Amygdala (tissue), 56 donors: ENCODE measurements at places on chromosomes 7 and 10.
A peak's percentile ranks its signal among the peaks of the same experiment; 100 is the strongest.

DNA sequence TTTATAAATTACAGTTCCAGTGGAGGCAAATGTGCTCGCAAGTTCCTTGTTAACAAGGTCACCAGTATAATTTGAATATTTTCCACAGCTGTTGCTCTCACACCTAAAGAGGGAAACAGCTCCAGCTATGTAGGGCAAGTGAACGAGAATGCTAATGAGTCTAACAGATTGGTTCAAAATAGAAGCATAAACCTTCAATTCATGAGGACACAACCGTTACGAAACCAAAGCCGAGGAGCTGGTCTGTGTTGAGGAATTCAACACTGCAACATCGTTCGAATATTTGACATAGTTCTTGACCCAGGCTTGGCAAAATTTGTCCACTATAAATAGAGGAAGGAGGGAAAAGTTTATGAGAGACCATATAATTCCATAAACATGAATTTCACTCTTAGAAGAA is 161.3 kb downstream of the KLF6 start:
- no peak for DNase-seq

GRCh38 chr10:62000037-62000603 is 98.6 kb downstream of the ARID5B start:
- DNase-seq, result no peak

- DNase-seq, result no peak
Observed at GRCh38 chr7:121054925-121055324, 66.4 kb downstream of the CPED1 start.

DNA sequence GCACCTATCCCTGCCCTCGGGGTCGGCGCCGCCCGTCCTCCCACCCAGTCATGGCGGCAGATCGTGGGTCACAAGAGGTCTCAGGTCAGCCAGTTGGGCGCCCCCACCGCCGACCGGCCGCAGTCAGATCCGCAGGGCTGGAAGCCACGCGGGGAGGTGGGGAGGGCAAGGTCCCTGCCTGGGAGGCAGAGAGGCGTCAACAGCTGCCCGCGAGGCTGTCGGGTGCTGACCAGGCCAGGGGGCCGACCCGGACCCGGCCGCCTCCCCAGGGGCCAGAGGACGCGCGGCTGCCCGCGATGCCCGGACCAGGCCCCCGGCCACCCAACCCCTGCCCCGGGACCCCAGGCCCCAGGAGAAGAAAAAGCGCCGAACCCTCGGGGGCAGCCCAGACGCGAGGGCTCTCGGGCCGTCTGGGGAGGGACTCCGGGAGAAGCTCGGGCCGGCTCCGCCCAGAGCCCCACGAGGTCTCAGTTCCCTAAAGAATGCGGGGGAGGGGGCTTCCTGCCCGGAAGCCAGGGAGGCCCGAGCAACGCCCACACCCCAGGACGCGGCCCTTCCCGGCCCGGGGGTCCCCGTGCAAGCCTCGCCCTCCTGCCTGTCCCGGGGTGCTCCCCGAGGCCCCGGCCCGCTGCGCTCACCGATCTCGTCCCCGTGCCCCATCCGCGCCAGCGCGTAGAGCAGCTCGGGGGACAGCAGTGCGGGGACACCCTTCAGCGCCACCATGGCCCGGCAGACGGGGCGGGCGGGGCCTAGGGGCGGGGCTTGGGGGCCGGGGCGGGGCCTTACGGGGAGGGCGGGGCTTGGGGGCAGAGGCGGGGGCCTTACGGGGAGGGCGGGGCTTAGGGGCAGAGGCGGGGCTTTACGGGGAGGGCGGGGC is at the start of gene FUOM:
Gene FUOM (minus strand): TSS at position 735 of the 877 bp plus-strand sequence. CDS start 12 bp downstream, at position 723.
- DNase-seq, result peak; percentile 31

DNA sequence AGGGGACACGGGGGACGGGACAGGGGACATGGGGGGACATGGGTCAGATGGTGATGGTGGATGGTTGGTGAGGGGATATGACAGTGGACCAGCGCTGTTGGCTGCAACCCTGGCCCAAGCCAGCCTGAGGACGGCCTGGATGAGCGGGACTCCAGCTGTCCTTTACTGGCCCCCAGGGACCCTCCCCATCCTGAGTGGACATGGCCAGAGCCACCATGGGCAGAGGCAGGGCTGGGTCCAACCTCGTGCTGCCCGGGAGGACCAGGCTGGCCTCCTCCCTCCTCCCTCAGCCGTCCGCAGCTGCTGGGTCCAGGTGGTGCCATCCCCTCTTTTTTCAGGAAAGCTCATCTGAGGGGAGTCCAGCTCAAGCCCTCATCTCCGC is 30.4 kb downstream of the GET4 start:
- DNase-seq, result no peak

GRCh38 chr10:116708391-116708821 is 34.0 kb downstream of the HSPA12A start:
- DNase-seq, result no peak
